Femur (tissue), 1 donor: ENCODE measurements at places on chromosomes 6 and 20.

DNA sequence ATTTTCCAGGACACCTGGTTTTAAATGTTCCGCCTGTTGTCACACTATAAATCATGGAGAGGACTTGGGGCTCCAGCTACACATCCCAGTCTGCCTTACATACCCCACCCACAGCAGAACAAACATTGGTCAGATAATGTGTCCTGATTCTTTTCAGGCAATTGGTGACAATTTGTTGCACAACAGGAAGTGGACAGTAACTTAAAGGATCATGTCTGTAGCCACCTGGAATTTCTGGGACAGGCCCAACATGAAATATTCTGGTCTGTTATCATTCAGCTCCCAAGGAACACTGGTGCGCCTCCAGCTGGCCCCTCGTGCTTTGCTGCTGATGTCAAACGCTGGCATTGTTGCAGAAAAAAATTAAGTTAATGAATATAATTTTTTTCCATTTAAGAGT, 117.2 kb downstream of the SOBP start:
- DNase-seq, result peak; percentile 68

GRCh38 chr20:58308680-58309527, 611 bp upstream of the RAB22A start:
- peak; percentile 74 for DNase-seq

DNA sequence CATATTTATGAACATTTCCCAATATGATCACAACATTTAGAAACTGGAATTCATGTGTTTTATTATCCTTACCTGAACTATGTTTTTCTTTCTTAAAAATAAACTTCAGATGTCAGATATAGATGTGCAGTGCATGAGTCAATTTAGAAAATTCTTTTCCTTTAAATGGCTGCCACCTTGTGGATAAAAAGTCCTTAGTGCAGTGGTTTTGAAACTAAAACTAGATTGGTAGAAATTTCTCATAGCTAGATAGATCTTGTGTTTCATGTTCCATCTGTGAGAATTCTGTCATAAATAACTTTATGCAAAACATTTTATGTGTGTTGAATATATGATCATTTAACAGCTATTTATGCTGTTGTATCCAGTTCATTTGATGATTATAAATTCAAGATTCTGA, 134.9 kb downstream of the KLHL32 start:
- no peak for DNase-seq

- peak; percentile 20 for DNase-seq
Measured at GRCh38 chr20:52269321-52269720, 77.7 kb upstream of the ZFP64 start.

DNA sequence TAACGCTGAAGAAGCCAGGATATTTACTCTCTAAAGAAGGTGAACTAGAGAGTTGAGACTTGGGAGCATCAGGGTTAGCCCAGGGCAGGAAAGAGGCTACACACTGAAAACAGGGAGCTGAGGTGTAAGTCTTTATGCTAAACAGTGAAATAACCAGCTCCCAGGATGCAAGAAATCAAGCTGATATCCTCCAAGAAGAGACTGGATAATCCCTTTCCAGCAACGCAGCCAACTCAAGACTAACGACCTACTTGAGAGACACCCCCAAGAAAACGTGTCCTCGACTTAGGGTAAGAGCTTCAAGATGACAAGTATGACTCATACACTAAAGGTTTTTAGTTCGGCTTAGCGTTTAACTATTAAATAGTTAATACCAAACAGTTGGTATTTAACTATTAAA, 202.2 kb downstream of the TASP1 start:
- DNase-seq, result no peak

DNA sequence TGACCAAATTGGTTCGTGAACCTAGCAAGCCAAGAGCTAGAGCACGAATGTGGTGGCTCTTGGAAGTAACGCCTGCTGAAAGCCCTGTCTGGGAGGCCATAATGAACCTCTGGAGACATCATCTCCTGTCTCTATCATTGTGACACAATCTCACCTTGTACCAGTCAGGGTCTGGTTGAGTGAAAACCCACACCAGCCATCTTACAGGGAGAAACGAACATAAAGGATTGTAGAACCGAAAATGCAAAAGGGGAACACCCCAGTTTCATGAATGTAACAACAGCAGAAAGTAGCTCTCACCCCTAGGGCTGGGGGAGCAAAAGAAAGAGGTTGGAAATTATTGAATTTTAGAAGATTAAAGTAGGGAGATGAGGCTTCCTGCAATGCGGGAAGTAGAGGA, 50.9 kb upstream of the TAB2 start:
- DNase-seq, result no peak

DNA sequence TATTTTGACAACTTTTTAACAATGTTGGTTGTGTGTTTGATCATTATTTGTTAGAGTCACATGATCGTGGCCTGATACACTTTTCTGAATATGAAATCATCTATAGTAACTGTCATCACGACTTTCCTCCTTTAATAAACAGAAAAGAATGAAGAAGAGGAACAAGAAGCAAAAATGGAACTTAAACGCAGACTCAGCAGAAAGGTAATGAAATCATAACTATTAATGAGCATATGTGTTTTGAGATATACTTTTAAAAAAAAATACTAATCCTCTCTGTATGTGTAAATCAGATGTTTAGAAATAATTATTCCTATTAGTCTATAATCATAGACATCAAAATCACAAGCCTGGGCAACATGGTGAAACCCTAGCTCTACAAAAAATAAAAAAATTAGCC, 60.1 kb upstream of the LTV1 start:
- DNase-seq, result no peak

- no peak for DNase-seq
Measured at GRCh38 chr20:59179988-59180387, 16.4 kb downstream of the ZNF831 start.

GRCh38 chr6:36025260-36025931, 955 bp upstream of the SLC26A8 start:
- DNase-seq, result no peak

DNA sequence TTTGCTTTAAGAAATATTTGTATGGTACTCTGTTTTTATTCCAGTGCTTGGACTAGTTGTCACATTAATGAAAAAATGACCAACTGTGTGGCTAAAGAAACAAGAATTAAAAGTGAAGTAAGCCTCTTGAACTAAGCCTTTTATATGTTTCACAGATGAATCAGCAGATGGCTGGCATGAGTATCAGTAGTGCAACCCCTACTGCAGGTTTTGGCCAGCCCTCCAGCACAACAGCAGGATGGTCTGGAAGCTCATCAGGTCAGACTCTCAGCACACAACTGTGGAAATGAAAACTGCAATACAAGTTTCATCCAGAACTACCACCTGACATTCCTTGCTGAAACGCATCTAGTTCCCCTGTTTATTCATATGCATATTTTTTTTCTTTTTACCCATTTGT, 96.8 kb downstream of the B3GAT2 start:
- no peak for DNase-seq

GRCh38 chr6:35931120-35931561, 10.2 kb upstream of the SRPK1 start:
- DNase-seq, result no peak

- no peak for DNase-seq
Measured at GRCh38 chr6:6818078-6818639, 229.6 kb downstream of the LY86 start.

GRCh38 chr6:165931675-165932074, 236.0 kb downstream of the TBXT start:
- no peak for DNase-seq

- DNase-seq, result no peak
Measured at GRCh38 chr6:136826216-136826615, 3.8 kb downstream of the PEX7 start.

DNA sequence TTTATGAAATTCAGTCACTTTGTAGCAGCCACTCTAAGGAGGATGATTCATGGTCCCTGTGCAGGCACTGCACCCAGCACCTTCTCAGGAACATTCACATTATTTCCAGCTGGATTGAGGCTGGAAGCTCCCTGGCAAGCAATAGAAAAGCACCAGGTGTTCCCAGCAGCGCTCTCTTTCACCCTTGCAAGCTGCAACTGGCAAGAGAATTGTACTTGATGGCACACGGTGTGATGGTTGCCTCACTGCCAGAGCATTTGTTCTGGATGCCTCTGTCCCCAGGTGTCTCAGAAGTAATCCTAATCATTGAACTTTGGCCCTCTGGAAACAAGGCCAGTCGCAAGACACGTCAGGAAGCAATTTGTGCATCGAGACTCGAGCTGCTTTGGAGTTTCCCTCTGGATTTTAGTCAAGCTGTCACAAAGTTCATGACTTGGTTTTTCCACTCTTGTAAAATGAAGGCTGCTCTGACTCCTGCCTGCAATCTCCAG, 24.9 kb upstream of the PHACTR2 start:
- peak; percentile 36 for DNase-seq

DNA sequence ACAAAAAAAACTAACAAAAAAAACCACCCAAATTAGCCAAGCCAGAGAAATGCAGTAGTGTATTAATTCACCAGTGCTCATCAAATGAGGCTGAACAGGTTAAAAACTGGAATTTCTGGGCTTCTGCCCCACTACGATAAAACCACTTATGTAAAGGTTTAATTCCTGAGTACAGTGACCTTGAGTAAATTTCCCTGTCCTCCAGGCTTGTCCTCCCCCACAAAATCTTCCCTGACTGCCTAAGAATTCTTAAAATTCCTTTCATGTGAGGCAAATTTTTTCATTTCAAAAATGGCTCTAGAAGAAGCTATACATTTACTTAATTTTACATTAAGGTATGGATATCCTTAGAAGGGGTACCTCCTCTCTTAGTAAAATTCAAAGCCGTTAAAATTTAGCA, 80.1 kb upstream of the ID4 start:
- no peak for DNase-seq

DNA sequence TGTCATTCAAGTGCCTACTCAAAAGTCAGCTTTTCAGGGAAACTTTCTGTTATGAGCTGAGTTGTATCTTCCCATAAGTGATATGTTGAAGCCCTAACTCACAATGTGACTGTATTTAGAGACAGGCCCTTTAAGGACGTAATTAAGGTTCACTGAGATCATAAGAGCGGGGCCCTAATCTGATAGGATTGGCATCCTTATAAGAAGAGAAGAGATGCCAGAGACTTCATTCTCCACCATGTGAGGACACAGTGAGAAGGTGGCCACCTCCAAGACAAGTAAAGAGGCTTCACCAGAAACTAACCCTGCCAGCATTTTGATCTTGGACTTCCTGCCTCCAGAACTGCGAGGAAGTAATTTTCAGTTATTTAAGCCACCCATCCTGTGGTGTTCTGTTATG, 12.7 kb upstream of the SMLR1 start:
- no peak for DNase-seq

DNA sequence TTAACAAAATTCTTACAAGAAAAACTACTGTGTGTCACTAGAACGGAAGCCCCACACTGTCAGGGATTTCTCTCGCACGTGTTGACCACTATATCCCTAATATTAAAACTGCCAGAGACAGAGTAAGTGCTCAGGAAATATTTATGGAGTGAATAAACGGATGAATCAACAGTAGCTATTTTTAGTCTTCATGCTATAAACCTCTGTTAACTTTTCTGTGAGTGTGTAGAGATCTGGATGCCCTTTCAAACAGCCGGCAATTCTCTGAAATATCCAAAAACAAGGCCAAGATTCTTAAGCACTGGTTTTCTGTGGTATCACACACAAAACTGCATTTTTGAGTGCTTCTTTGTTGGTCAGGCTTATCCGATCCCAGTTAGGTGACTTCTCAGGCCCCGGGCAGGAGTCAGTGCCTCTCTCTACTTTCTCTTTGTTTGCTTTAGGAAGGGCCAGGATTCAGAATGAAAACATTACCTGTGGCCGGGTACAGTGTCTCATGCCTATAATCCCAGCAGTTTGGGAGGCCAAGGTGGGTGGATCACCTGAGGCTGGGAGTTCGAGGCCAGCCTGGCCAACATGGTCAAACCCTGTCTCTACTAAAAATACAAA, 15.7 kb downstream of the ATP9A start:
- no peak for DNase-seq

GRCh38 chr20:4195499-4195898, 180.1 kb upstream of the RNF24 start:
- DNase-seq, result no peak

DNA sequence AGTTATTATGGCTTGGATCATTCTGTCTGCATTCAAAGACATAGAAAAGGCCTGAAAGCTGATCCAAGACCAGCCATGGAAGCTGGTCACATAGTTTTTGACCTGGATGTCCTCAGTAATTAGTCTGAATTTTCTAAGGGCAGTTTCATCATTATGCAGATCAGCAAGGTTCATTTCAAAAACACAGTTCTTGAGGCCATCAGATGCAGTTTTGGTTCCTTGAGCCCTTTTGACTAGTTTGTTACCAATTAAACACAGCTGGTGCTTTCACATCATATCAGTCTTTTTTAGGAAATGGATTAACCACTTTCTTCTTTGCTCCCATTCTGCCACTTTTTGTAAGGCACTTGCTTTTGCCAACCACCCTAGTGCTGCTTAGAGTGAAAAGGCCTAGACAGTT, 129.4 kb downstream of the NCOA3 start:
- no peak for DNase-seq

- DNase-seq, result no peak
Measured at GRCh38 chr6:139313784-139314545, 22.2 kb upstream of the TXLNB start.

- DNase-seq, result no peak
Measured at GRCh38 chr6:134880487-134881190, 69.3 kb downstream of the ALDH8A1 start.

GRCh38 chr6:3517350-3517749, 60.5 kb upstream of the SLC22A23 start:
- DNase-seq, result no peak

DNA sequence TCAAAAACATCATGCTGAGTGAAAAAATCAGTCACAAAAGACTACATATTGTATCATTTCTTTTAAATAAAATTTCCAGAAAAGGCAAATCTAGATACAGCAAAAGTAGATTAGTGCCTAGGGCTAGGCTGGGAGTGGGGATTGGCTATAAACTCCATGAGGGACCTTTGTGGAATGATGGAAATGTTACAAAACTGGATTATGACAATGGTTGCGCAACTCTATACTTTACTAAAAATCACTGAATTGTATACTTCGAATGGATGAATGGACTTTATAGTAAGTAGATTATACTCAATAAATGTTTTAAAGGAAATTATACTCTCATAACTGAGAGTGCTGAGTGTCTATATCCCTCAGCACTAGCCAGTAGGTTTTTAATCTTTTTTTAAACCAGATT, 4.3 kb downstream of the HMGN3 start:
- no peak for DNase-seq

DNA sequence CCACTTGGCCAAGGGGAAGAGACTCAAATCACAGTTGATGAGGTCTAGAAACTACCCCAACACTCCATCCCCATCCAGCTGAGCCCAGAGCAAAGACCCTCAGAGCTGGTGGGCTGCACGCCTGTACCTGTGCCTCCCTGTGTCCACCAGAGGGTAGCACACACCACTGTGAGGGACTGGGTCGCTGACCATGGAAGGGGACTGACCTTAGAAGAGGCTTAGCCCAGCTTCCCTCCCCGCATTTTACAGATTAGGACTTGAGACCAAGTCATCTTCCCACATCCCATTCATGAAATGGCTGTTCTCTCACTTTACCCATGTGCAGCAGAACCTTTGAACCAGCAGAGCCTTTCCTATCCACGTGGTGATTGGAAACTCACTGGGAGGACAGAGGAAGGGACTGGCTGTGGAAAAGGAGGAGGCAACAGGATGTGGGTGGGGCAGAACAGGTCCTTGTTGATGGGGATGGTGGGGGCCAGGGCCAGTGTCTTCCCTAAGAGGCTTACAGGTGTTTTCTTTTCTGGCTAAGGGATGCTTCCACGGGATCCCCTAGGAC, 44.3 kb downstream of the CPXM1 start:
- DNase-seq, result no peak
